ENCODE measurements at places on chromosomes 3 and 15. TPM values are rescaled to one million over a fixed set of nuclear protein-coding genes. Genes with fewer than 3 reads are reported as not detected.
A peak's percentile ranks its signal among the peaks of the same experiment; 100 is the strongest.

DNA sequence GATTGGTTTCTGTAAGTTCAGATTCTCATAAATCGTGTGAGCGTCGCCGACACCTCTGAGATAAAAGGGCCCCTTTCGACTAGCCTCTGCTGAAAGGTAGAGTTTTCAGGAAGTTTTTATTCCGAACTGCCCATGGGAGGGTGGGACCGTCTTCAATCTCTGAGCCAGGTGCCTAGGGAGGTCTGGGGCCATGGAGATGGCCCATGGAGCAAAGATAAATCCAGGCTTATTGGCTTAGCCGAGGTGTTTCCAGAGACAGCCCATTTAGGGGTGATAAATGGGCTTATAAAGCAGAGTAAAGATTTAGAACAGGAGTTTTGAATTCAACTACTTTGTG lies 442 bp downstream of the QTRT2 start:
- DNase-seq = no peak

- no peak for DNase-seq
Observed at GRCh38 chr15:56533731-56534403, 68.9 kb upstream of the MNS1 start.

DNA sequence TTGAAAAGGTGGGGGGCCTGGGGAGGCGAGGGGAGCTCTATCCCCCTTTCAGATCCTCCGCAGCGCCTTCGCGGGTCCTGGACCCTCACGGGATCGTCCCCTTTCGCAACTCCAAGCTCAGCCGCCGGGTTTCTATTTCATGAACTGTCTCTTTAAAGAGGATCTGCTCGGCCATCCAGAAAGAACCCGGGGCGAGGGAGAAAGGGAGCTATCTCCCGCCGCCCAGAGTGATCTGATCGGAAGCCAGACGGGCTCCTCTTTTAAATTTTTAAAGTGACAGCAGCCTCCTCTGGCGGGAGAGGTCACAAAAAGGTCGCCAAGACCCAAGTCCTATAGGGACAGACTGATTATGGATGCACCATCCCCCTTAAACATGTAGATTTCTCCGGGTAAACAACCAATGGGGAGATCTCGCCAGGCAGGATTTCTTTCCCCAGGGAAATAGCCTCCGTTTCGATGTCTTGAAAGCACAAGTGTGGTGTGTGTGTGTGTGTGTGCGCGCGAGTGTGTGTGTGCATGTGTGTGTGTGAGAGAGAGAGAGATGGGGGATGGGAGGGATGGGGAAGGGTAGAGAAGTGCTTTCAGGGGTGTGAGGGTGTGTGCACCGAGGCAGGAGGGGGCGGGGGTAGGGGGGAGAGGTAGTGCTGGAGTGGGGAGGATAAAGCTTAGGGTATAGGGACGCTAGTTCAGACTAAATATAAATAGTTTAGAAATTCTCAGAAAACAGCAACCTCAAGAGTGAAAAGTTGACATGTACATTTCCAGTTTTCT lies 516.1 kb downstream of the MECOM start:
- peak; percentile 16 for DNase-seq

GRCh38 chr3:45098310-45098709 lies 47.9 kb downstream of the CDCP1 start:
- no peak for DNase-seq

GRCh38 chr3:94293793-94294195 lies 230.9 kb downstream of the NSUN3 start:
- no peak for DNase-seq

The RAD51 gene
- total RNA-seq = 49.9 TPM

The C2CD4A gene
- 0.46 TPM for total RNA-seq

The SCAMP5 gene
- total RNA-seq = 0.31 TPM

The FBN1 gene
- total RNA-seq = 0.50 TPM

The UNC13C gene
- not detected for total RNA-seq

Data from activated T-cell treated with anti-CD3 and anti-CD28 coated beads, Interleukin-2, amount 50 U/mL, for 72 hours (primary cell).